ENCODE measurements at places on chromosomes 11 and 22. TPM values are rescaled to one million over a fixed set of nuclear protein-coding genes. Genes with fewer than 3 reads are reported as not detected.

DNA sequence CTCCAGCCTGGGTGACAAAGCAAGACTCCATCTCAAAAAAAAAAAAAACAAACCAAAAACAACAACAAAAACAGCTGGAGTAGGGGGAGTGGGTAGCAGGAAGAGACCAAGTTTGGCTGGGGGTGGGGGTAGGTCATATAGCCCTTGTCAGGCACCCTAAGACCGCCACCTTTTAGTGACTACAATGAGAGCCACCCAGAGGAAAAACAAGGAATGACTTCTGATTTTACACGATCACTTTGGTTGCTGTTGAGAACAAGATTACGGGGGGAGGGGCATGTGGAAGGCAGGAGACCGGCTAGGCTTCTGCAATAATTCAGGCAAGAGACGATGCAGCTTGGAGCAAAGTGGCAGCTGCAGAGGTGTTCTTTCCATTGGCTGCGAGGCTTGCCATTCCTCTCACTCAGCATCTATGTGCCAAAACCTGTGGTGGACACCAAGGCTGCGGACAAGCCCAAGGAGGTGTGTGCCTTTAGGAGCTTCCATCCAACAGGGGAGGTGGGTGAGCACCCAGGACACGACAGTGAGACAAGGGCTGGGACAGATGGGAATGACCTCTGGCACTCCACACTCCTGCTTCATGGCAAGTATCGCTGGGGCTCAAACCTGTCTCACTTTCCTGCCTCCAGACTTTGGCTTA, 1.7 kb downstream of the RPS19BP1 start:
- no peak for DNase-seq

DNA sequence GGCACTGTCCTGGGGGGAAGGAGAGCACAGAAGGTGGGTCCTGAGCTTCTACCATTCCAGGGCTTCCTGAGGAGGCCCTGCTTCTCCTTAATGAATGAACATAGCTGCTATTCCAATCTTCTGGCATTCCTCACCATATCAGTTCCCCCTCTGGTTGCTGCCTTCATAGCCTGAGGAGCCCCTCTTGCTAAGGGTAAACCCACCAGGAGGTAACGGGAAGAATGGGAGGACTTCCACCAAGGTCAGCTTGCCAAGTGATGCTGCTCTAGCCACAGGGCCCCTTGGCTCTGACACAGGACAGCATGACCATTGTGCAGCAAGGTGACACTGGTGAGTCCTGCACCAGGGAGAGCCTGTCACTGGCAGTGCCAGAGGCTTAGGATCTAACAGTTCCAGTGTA, 1022.5 kb downstream of the TBC1D22A start:
- DNase-seq, result no peak

CPSF7 gene
- 95.1 TPM for total RNA-seq

GRCh38 chr22:48802576-48802975, 1025.1 kb downstream of the BRD1 start:
- no peak for DNase-seq

DNA sequence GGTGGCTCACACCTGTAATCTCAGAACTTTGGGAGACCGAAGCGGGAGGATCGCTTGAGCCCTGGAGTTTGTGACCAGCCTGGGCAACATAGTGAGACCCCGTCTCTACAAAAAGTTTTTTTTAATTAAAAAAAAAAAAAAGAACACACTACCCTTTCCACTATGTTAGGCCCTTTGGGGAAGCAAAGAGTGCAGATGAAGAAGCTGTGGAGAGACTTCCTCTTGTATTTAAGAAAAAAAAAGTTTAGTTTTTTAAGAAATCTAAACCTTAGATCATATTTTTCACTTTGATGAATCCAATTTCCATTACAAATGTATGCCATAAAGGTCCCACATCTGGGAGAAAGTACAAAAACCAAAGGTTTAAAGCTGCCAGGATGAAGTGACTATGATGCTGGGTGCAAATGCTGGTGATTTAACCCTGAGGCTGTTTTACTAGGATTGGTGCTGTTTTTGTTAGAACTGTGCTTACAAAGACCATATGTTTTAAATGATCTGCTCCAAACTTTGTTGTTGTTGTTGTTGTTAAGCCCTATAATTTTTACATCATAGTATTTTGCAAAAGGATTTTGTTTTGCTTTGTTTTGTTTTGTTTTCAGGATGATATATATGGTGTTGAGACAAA, 28.9 kb upstream of the ACER3 start:
- no peak for DNase-seq

DNA sequence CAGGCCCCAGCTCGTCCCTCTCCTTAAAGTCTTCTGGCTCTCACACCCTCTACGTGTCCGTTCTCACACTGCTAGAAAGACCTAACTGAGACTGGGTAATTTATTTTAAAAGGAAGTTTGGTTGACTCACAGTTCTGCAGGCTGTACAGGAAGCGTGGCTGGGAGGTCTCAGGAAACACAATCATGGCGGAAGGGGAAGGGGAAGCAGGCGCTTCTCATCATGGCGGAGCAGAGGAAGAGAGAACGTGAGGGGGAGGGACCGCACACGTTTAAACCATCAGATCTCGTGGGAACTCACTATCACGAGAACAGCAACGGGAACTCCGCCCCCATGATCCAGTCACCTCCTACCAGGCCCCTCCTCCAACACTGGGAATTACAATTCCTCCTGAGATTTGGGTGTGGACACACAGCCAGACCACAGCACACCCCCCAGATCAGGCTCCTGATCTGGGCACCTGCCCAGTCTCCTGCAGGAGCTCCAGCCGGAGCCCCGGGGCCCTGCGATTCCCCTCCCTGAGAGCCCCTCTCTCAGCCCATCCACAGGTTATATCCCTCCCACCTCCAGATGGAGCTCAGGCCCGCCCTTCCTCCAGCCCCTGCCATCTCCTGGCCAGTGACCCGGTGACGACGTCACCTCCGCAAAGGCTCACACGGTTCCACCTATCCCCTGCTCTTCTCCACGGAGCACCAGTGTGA, 170.2 kb downstream of the BRD1 start:
- DNase-seq, result peak; percentile 42

DNA sequence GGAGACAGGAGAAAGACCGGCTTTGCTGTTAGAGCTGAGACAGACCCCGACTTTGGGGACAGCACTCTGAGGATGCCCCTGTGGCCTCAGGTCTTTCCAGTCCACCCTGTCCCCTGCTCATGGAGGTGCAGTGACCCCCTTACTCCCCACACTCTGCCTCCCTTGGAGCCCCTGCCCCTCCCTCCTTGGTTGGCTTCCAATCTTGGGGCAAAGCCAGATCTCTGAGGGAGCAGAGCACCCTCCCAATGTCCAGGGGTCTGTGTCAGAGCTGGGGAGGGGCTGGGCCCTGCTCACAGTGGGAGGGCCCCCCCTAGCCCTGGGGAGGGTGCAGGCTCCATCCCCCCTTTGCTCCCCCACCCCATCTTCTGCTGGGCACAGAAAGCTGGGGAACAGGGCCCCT, 50.0 kb downstream of the IGLL1 start:
- peak; percentile 1 for DNase-seq

BLID gene
- 7.6 TPM for total RNA-seq

- DNase-seq, result no peak
These were observed 116.6 kb downstream of the CEP164 start for GRCh38 chr11:117444256-117444655.

DNA sequence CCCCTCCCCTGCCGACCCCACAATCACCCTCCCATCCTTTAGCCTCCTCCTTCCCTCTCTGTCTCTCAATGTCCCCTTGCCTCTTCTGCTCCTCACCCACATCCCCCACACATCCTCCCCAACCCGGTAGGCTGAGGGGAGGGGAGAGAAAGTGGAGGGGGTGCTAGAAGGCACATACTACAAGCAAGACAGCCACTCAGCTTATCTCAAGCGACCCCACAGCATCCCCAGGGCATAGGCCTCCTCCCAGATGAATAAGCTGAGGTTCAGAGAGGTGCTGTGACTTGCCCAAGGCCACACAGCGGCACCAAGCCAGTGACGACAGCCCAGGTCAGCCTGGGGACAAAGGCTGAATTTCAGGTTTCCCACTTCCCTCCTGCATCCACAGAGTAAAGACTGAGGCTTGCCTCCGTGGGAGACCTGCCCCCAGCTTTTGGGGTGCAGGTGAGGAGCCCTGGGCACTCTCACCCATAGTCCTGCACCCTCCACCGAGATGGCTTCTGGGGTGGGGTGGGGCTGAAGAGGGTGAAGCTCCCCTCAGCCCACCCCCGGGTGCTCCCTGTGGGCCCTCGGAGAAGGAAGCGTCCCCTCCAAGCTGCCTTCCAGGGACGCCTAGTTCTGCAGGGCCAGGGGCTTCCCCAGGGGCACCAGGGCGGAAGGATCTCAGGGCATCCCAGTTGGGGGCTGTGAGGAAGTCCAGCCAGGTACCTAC, 511 bp downstream of the RAC2 start:
- DNase-seq, result no peak

DNA sequence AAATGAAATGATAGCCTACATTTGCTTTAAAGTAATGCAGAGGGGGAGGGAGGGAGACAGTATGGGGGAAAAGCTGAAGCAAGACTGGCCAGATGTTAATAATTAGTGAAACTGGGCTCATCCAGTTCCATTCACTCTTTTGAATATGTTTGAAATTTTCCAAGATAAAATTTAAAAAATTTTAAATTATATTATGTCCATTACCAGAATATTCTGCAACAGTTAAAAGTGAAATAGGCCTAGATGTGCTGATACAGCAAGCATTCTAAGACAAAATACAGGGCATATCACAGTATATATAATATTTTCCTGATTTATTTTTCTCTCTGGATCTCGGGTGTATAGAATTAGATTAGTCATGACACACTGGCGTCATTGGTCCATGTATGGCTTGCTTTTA, 13.6 kb upstream of the ZNRF3 start:
- DNase-seq, result no peak

BACE1 gene
- total RNA-seq, result 17.6 TPM

VSIG2 gene
- total RNA-seq, result 24.5 TPM

ANAPC15 gene
- 49.6 TPM for total RNA-seq

MYEOV gene
- not detected for total RNA-seq

DNA sequence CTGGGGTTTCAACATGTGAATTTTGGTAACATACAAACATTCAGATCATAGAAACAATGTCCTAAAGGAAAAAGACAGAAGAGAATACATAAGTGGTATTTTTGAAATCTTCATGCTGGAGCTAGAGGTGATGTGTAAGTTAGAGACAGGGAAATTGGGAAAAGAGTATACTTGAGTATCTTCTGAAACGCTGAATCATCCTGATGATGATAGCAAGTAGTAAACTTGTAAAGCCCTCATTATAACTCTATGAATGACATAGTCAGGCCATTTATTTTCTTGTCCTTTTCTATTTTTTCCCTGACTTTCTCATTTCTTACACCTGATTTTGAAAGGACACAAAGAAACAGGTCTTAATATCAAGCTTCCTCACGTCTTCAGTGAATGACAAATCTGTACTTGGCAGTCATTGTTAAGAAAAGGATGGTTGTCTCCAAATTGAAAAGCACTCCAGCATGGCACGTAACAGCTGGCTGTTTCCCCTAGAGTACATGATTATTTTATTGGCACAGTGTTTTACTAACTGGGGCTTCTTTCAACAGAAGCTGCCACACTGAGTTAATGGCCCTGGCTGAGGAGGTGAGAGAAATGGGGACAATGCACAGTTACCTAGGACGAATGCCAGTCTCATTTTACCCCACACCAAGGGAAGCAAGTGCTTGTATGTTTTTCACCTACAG, 140.7 kb upstream of the CTSC start:
- DNase-seq, result no peak

FADS3 gene
- total RNA-seq, result 30.1 TPM

DNA sequence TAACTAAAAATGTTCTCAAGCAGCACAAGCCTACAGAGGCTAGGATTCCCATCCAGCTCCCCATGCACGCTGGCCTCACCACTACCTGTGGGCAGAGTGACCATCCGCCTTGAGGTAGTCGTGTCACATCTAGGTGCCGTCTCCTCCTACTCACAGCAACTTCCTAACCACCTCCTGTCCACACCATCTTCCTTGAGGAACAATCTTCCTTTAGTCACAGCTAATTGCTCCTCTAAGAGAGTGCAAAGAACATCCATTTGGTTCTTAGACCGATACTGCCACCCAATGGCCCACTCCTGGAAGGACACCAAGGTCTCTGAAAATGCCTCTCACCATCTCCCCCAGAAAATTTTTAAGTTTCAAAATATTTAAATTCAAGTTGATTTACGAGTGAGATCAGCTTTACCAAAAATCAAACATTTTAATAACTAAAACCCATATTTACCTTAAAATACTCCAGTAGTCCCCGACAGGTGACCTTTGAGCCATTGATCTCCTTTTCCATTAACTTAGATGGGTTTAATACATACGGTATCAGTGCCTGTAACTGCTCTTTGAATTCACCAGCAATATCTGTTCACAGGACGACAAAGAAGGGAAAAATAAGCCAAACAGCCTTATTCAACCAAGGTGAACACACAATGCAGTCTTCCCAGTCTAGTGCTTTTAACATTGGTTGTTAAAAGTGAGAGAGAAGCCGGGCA, 21.7 kb upstream of the PLAAT3 start:
- peak; percentile 70 for DNase-seq

MAP6 gene
- 4.8 TPM for total RNA-seq

GRCh38 chr11:24709928-24710565, 213.2 kb downstream of the LUZP2 start:
- DNase-seq, result no peak

GSTT2B gene
- 0.93 TPM for total RNA-seq

GRCh38 chr11:126646701-126647557, 291.4 kb downstream of the ST3GAL4 start:
- no peak for DNase-seq

- DNase-seq, result peak; percentile 20
These were observed 172.1 kb upstream of the SYT13 start for GRCh38 chr11:45458269-45458668.

- DNase-seq, result peak; percentile 39
These were observed 8.3 kb upstream of the SLC39A13 start for GRCh38 chr11:47399860-47400767.

SUSD2 gene
- 9.5 TPM for total RNA-seq

PGA5 gene
- total RNA-seq, result not detected

GRCh38 chr11:110148775-110149744, 55.9 kb downstream of the ZC3H12C start:
- no peak for DNase-seq

- DNase-seq, result no peak
These were observed 868.7 kb upstream of the CHORDC1 start for GRCh38 chr11:91091563-91091962.

SCGB1A1 gene
- not detected for total RNA-seq

- no peak for DNase-seq
These were observed 110.0 kb upstream of the GAL start for GRCh38 chr11:68574308-68574707.

GRCh38 chr22:43273902-43274484, 69.2 kb downstream of the SCUBE1 start:
- DNase-seq, result peak; percentile 50

All from thyroid gland (tissue), 4 donors.